ENCODE measurements at places on chromosomes 11 and 22.

GRCh38 chr11:36460220-36460619 is 49.9 kb downstream of the TRAF6 start:
- H3K27ac ChIP-seq = no peak overlapping the region
- H3K4me1 ChIP-seq = no peaks in the 10 kb centered on the region
- H3K4me3 ChIP-seq = no peak overlapping the region
- no peaks in the 10 kb centered on the region for H3K36me3 ChIP-seq

GRCh38 chr11:94728541-94728940 is 39.6 kb upstream of the AMOTL1 start:
- DNase-seq = no peak
- no peak overlapping the region for H3K27ac ChIP-seq
- no peaks in the 10 kb centered on the region for H3K4me1 ChIP-seq
- no peak overlapping the region for H3K4me3 ChIP-seq

DNA sequence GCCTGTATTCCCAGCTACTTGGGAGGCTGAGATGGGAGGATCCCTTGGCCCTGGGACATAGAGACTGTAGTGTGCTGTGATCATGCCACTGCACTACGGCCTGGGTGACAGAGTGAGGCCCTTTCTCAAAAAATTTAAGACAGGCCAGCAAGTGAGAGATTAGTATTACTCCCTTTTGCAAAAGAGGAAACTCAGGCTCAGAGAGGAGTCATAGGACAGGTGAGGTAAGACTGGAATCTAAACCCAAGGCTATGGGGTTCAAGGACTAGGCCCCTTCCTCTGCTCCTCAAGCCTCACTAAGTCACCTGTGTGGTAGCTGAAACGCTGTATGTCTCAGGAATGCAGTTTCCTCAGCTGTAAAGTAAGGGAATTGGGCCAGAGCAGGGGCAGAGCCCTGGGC is 1.6 kb upstream of the P2RY2 start:
- H3K27me3 ChIP-seq = no peaks in the 10 kb centered on the region
- H3K27ac ChIP-seq = no peak overlapping the region
- H3K4me1 ChIP-seq = peaks cover 7% of the 10 kb centered on the region
- no peaks in the 10 kb centered on the region for H3K36me3 ChIP-seq
- no peak overlapping the region for H3K4me3 ChIP-seq
- no peak for DNase-seq

- no peak overlapping the region for H3K4me3 ChIP-seq
- H3K36me3 ChIP-seq = no peaks in the 10 kb centered on the region
- H3K27ac ChIP-seq = no peak overlapping the region
Observed at GRCh38 chr11:88484873-88485621, 147.5 kb upstream of the CTSC start.

GRCh38 chr11:44312876-44313275 is 2.9 kb upstream of the ALX4 start:
- H3K36me3 ChIP-seq = no peaks in the 10 kb centered on the region
- no peak overlapping the region for H3K4me3 ChIP-seq
- DNase-seq = no peak
- H3K4me1 ChIP-seq = no peaks in the 10 kb centered on the region

- H3K36me3 ChIP-seq = no peaks in the 10 kb centered on the region
- H3K27ac ChIP-seq = no peak overlapping the region
- no peaks in the 10 kb centered on the region for H3K4me1 ChIP-seq
- no peaks in the 10 kb centered on the region for H3K27me3 ChIP-seq
- DNase-seq = no peak
- H3K4me3 ChIP-seq = no peak overlapping the region
Observed at GRCh38 chr11:39268176-39268690, 2191.2 kb downstream of the LRRC4C start.

- no peak overlapping the region for H3K4me3 ChIP-seq
- no peak for DNase-seq
- H3K4me1 ChIP-seq = peaks cover 17% of the 10 kb centered on the region
- H3K36me3 ChIP-seq = no peaks in the 10 kb centered on the region
Observed at GRCh38 chr11:32008880-32009551, 81.9 kb upstream of the RCN1 start.

GRCh38 chr11:129242855-129243254 is 50.7 kb upstream of the ARHGAP32 start:
- no peaks in the 10 kb centered on the region for H3K27me3 ChIP-seq
- no peak for DNase-seq
- H3K4me3 ChIP-seq = no peak overlapping the region
- H3K4me1 ChIP-seq = no peaks in the 10 kb centered on the region

DNA sequence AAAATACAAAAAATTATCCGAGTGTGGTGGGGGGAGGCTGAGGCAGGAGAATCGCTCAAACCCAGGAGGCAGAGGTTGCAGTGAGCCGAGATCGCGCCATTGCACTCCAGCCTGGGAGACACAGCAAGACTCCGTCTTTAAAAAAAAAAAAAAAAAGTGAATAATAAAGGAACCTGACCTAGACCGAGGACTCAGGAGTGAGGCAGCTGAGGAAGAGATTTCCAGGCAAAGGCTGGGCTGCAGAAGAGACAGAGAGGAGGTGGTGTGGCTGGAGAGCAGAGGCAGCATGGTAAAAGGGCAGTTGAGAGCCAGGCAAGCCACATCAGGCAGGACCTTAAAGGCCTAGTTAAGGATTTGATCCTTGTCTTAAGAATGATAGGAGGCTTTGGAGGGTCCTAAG is 28.4 kb upstream of the SMCO4 start:
- H3K4me1 ChIP-seq = peaks cover 3% of the 10 kb centered on the region
- H3K27ac ChIP-seq = no peak overlapping the region

DNA sequence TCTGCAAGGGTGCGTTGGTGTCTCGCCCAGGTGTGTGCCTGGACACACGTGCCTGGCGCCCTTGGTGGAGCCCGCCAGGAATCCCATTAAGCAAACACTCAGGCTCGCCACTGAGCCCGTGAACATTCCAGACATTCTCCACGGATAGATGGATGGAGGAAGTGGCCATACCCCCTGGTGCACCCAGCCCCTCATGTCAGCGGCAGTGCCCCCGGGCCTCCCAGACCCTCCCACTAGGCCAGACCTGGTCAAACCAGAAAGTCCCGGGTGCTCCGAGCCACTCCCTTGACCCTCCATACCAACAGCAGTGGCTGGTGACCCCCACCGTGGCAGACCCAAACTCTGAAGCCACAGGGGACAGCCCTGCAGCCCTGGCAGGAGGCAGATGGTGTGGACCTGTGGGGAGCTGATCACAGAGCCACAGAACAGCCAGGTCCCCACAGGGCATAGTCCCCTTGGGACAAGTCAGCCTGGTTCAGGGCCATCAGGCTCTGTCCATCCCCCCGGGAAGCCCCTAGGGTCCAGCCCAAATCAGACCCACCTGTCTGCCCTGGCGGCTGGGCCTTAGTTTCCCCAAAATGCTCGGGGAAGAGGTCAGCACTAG is 1.9 kb downstream of the EPS8L2 start:
- H3K27me3 ChIP-seq = no peaks in the 10 kb centered on the region
- no peaks in the 10 kb centered on the region for H3K4me1 ChIP-seq
- no peaks in the 10 kb centered on the region for H3K36me3 ChIP-seq
- no peak overlapping the region for H3K4me3 ChIP-seq
- no peak overlapping the region for H3K27ac ChIP-seq

DNA sequence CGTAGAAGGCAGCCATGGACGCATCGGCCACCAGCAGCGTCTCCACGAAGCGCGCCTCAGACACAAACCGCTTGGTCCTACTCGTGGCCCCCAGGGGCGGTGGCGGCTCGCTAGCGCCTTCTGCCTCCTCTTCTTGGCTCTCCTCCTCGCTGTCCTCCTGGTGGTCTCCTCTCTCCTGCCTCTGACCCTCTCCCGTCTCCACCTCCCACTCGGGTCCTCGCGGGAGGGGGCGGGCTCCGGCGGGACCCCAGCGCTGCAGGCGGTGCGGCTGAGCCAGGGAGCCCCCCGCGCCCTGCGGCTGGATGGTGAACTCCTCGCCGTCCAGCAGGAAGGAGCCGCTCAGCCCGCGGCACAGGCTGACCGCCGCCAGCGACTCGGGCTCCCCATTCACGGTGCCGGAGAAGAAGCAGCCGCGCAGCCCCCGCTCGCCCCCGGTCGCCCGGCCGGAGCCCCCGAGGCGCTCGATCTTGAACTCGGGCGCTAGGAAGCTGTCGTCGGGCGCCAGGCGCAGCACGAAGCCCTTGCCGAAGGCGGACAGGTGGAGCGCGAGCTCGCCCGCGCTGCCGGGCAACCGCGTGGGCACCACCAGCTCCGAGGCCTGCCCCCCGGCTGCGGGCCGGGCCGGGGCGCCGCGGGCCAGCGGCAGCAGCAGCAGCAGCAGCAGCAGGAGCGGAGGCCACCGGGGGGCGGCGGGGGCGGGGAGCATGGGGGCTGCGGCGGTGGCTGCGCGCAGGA is 661 bp downstream of the ADAMTS8 start:
- no peaks in the 10 kb centered on the region for H3K36me3 ChIP-seq
- peaks cover 3% of the 10 kb centered on the region for H3K4me1 ChIP-seq
- no peak overlapping the region for H3K4me3 ChIP-seq
- no peak overlapping the region for H3K27ac ChIP-seq
- no peaks in the 10 kb centered on the region for H3K27me3 ChIP-seq
- no peak for DNase-seq

- DNase-seq = no peak
- H3K27ac ChIP-seq = no peak overlapping the region
- no peak overlapping the region for H3K4me3 ChIP-seq
- no peaks in the 10 kb centered on the region for H3K36me3 ChIP-seq
- no peaks in the 10 kb centered on the region for H3K4me1 ChIP-seq
Observed at GRCh38 chr11:12160680-12161079, 50.3 kb downstream of the MICAL2 start.
